ENCODE measurements at places on chromosomes 7 and 10.

GRCh38 chr10:12445701-12446334 is 96.5 kb downstream of the CAMK1D start:
- DNase-seq = no peak

DNA sequence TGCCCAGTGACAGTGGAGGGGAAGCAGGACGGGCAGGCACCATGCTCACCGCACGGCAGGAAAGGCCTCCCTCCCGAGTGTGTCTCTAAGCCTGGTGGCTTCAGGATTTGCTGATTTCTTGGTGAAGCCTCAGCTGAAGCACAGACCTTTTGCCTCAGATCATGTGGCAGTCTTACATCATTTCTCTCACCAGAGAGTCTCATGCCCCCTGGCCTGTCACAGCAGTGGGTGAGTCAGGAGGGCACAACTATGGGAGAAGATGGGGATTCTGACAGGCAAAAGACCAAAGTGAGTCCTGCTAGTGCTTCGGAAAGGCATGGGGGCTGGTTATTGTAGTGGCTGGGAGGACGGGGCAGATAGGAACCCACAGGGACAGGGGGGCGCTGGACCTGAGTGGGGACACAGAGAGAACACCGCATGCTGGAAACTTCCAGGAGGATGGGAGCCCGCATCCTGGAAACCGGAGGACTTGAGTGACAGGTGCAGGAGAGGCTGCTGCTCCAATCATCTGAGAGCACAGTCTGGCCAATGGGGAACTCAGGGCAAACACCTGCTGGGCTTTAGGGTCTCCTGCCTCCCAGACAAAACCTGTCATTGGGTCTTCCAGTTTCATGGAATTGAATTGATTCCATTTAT is 166.8 kb downstream of the ADARB2 start:
- DNase-seq = no peak

DNA sequence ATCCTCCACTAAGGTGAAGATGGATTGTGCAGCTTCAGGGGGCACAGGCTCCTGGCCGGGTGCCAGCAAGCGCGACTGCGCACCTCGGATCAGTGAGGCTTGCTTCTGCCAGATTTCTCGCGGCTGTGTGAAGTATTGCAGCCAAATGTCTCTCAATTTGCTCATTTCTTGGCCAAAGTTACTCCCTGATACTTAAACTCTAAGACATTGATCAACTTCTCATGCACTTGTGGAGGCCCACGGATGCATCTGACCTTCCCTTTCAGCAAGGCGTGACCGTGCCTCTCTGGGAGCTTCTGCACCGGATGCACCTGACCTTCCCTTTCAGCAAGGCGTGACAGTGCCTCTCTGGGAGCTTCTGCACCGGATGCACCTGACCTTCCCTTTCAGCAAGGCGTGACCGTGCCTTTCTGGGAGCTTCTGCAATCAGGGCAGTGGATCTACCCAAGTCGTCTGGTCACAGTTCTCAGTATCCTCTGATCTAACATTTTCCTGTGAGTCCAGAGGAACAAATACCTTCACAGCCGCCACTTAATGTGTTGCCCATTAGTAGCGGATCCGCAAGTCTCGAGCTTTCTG is 248.3 kb downstream of the ADARB2 start:
- DNase-seq = no peak

GRCh38 chr10:51124852-51125251 is 50.6 kb downstream of the PRKG1 start:
- no peak for DNase-seq

Data from activated CD4-positive, alpha-beta memory T cell treated with anti-CD3 and anti-CD28 coated beads, Interleukin-2, amount 10 ng/mL, durations not matched to agents 7 days and 5 days (primary cell).